ENCODE measurements at places on chromosomes 4 and X.

- ATAC-seq, result no peak
- no peaks in the 10 kb centered on the region for H3K4me1 ChIP-seq
- H3K36me3 ChIP-seq, result no peaks in the 10 kb centered on the region
- H3K27me3 ChIP-seq, result no peaks in the 10 kb centered on the region
Measured at GRCh38 chr4:139794158-139794954, 128.7 kb downstream of the MGST2 start.

- H3K4me1 ChIP-seq, result peaks cover 14% of the 10 kb centered on the region
- H3K27me3 ChIP-seq, result no peaks in the 10 kb centered on the region
- no peak overlapping the region for H3K27ac ChIP-seq
Measured at GRCh38 chr4:182185491-182185890, 57.7 kb upstream of the TENM3 start.

DNA sequence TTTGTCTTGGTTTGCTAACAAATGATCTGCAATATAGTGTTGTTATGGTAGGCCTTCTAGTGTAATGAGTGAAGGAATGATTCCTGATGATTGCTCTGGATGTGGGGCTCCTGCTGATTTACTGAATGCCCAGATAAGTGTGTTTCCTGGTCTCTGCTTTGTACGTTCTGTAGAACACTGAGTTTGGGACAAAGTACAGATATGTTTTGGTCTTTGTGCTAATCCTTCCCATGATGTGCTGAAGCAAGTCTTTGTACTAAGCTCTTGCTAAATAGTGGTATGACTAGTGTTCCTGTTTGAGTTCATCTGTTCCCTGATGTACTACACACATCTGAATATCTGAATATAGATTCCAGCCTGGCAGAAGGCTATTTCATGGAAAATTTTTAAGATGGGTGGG, 36.9 kb upstream of the XIAP start:
- H3K4me3 ChIP-seq, result no peak overlapping the region
- no peaks in the 10 kb centered on the region for H3K4me1 ChIP-seq
- H3K36me3 ChIP-seq, result no peaks in the 10 kb centered on the region
- ATAC-seq, result no peak

- no peak for ATAC-seq
- no peak overlapping the region for H3K27ac ChIP-seq
- no peaks in the 10 kb centered on the region for H3K4me1 ChIP-seq
- no peaks in the 10 kb centered on the region for H3K36me3 ChIP-seq
- H3K4me3 ChIP-seq, result no peak overlapping the region
Measured at GRCh38 chr4:42678512-42678911, 21.6 kb upstream of the ATP8A1 start.

DNA sequence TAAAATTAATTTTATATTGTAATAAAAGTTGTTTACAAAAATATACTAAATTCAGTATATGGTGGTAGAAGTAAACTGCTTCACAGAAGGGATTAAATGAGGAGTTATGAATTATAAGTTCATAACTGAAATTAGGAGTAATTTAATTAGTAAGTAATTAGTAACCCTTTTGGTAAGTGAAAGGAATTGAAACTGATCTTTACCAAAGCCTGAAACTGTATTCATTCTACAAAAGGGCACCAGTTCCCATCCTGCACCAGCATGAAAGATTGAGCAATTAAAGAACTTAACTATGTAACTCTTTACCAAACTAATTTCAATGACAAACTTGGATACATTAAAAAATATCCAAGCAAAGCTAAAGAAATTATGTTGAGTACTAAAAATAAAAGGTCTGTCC, 8.2 kb downstream of the MED14 start:
- H3K27ac ChIP-seq, result no peak overlapping the region
- no peaks in the 10 kb centered on the region for H3K36me3 ChIP-seq
- H3K4me3 ChIP-seq, result no peak overlapping the region
- peaks cover 22% of the 10 kb centered on the region for H3K4me1 ChIP-seq

- no peaks in the 10 kb centered on the region for H3K36me3 ChIP-seq
- ATAC-seq, result no peak
- H3K4me1 ChIP-seq, result no peaks in the 10 kb centered on the region
- H3K4me3 ChIP-seq, result no peak overlapping the region
- H3K27ac ChIP-seq, result no peak overlapping the region
Measured at GRCh38 chr4:180280076-180280475, 1963.1 kb upstream of the TENM3 start.

DNA sequence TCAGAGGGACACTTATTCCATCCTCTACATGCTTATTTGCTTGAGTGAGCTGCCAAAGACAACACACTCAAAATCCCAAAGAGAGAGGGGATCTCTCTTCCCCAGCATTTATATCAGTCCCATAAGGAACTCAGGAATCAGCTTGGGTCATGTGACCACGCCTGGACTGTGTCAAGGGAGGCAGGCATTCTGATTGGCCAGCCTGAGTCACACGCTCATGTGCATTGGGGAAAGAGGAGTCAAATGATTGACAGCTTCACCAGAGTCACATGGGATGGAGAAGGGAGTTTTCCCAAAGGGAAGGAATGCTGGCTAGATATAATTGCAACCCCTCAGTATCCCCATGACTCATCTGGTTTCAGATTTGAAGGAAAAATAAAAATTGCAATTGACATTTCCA, 49.0 kb downstream of the RWDD4 start:
- no peak overlapping the region for H3K4me3 ChIP-seq
- no peak overlapping the region for H3K27ac ChIP-seq
- H3K36me3 ChIP-seq, result no peaks in the 10 kb centered on the region
- H3K27me3 ChIP-seq, result peaks cover 5% of the 10 kb centered on the region

DNA sequence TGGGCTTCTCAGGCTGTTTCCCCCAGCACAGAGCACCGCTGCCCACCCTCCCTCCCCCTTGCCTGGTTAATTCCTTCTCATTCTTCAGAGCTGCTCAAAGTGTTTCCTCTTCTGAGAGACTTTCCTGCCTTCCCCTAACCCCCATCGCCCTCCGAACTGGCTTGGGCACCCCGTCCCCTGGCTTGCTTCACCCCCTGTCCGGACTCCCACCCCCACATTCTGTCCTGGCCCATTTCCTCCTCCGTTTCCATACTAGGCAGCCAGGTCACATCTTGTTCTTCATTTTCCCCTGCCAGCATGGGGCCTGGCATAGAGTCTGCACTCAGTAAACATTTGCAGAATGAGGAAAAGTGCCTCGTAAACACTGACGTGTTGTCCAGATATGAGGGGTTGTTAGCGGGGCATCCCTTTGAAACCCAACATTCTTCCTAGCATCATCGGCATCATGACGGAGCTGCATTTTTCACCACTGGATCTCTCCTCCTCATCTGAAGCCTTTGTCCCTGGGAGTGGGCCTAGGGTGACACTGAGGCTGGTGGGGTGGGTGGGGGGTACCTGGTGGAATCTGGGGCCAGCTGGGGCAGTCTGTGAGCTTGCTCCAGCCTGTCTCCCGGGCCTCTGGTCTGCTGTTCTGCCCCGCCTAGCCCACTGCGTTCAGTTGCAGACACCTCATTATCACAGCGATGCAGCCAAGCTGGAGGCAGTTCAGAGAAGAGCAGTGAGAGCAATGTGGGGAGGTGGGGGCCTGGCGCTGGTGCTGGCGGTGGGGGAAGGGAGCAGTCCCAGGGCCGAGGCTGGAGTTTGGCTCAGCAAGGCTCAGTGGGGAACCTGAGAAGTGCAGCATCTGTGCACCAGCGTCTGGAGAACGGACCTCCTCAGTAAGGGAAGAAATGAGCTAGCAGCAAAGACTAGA, 149.4 kb upstream of the PJA1 start:
- H3K27me3 ChIP-seq, result no peaks in the 10 kb centered on the region
- H3K4me3 ChIP-seq, result no peak overlapping the region
- H3K36me3 ChIP-seq, result no peaks in the 10 kb centered on the region
- H3K27ac ChIP-seq, result no peak overlapping the region
- no peak for ATAC-seq
- no peaks in the 10 kb centered on the region for H3K4me1 ChIP-seq

GRCh38 chr4:73725985-73726384, 14.4 kb upstream of the CXCL8 start:
- no peaks in the 10 kb centered on the region for H3K27me3 ChIP-seq
- H3K36me3 ChIP-seq, result no peaks in the 10 kb centered on the region
- no peaks in the 10 kb centered on the region for H3K4me1 ChIP-seq
- no peak overlapping the region for H3K27ac ChIP-seq
- H3K4me3 ChIP-seq, result no peak overlapping the region

DNA sequence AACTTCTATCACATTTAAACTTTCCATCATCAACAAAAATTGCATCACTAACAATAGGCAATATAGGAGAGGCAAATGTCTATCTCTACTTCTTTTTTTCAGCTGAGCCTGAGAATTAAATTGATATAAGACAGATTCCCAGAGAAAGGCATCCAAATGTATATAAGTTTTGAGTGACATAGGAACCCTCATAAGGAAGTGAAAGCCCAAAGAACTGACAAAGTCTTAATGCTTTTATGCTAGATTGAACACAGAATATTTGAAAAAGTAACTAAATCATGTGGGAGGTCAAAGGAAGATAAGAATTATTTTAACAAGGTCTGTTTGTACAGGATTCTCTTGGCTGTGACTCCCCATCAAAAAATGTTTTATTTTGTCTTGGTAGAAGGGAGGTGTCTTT, 714.9 kb downstream of the GRXCR1 start:
- ATAC-seq, result no peak
- H3K4me3 ChIP-seq, result no peak overlapping the region
- no peaks in the 10 kb centered on the region for H3K36me3 ChIP-seq
- no peaks in the 10 kb centered on the region for H3K4me1 ChIP-seq
- no peak overlapping the region for H3K27ac ChIP-seq

DNA sequence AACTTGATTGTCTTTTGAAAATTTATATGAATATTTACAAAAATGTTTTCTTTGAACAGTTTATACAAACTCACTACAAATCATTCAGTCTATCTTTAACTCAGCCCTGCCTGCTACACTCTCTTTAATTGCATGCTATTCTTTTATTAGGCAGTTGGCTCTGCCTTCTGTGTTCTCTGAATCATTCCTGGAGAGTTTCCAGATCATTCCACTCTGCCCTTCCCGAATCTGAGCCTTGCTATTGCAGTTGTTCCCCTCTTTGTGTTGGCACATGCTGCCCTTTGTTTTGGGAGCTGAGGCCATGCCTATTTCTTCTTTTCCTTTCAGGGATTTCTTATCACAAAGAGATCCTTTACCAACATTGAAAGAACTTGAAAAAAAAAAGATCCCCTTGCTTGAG, 8.7 kb upstream of the TECRL start:
- H3K27ac ChIP-seq, result no peak overlapping the region
- H3K36me3 ChIP-seq, result no peaks in the 10 kb centered on the region
- no peaks in the 10 kb centered on the region for H3K4me1 ChIP-seq
- no peaks in the 10 kb centered on the region for H3K27me3 ChIP-seq

- no peak overlapping the region for H3K27ac ChIP-seq
- H3K4me1 ChIP-seq, result peaks cover 11% of the 10 kb centered on the region
- no peak for ATAC-seq
Measured at GRCh38 chr4:7546152-7546808, 111.5 kb upstream of the PSAPL1 start.

- no peaks in the 10 kb centered on the region for H3K36me3 ChIP-seq
- no peaks in the 10 kb centered on the region for H3K4me1 ChIP-seq
- no peak overlapping the region for H3K4me3 ChIP-seq
- no peak for ATAC-seq
- no peak overlapping the region for H3K27ac ChIP-seq
Measured at GRCh38 chrX:40818236-40818635, 82.9 kb upstream of the MED14 start.

Measured in gastroesophageal sphincter (tissue), 4 donors.